Cerebellar nuclear complex (tissue), 1 donor: ENCODE measurements at places on chromosomes 5 and 9.

DNA sequence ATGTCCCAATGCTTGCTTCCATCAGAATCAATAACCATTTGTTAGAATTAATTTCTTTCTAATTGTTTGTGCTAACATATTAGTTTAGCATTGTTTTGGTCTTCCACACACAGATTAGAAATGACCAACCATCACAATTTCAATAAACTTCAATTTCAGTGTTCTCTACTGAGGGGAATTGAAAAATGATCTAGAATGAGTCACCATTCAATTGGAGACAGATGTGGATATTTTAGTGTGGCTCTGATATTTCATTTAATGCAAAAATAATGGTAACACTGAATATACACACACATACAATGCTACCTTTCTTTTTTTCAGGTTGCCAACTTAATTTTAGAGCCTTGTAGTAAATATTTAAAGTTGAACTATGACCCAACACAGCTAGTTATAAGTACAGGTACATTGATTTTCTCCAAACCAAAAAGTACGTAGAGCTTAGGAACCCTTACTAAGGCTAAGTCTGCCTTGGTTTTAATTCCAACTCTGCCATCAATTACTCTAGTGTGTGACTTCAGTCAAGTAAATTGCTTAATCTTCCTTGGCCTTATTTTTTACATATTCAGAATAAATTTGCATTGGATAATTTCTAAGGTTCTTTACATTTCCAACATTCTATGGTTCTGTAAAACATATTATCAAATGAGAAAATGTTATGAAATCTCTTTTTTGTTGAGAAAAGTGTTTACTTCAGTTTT lies 143.9 kb downstream of the DMRTA1 start:
- DNase-seq: no peak

DNA sequence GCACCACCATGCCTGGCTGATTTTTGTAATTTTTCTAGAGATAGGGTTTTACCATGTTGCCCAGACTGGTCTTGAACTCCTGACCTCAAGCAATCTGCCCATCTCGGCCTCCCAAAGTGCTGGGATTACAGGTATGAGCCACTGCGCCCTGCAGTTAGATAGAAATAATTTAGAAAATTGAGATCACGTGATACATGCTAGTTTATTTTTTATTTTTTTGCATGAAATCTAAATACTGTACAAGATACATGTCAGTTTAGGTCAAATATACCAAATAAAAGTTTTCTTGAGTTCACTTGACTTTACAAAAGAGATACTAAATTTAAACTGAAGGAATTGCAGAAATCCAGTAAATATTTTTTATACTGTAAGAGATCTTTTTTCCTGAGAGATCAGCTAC lies 304.2 kb downstream of the YTHDC2 start:
- no peak for DNase-seq

DNA sequence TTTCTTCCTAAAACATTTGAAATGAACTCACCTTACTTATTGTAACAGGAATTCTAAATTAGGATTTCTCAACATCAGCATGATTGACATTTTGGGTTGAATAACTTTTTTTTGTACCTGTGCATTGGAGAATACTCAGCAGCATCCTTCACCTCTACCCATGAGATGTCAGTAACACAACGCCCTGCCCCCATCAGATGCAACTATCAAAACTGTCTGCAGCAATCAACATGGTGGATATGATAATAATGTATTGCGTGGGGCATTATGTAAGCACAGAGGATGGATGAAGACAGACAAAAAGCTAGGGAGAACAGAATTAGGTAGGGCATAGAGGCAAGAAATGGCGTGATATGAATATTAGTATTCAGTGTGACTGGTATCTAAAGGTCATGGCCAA lies 94.1 kb downstream of the PLK2 start:
- no peak for DNase-seq

DNA sequence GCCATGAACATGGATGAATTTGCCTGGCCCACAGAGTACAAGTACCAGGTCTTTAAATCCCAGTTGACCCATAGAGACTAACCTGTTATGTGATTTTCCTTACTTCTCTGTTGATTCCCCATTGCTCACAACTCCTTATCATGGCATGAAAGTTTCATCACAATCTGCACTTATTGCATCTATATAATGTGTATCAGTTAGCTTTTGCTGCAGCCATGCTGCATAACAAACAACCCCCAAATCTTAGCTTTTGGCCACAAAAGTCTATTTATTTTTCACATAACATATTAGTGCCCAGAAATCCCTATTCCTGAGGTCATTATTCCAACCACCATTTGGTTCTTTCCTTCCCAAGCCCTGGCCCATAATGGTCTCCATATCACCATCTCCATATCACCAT lies 3.7 kb downstream of the GGTA1 start:
- DNase-seq: no peak

GRCh38 chr9:11755951-11756350 lies 937.2 kb upstream of the TYRP1 start:
- DNase-seq: no peak

DNA sequence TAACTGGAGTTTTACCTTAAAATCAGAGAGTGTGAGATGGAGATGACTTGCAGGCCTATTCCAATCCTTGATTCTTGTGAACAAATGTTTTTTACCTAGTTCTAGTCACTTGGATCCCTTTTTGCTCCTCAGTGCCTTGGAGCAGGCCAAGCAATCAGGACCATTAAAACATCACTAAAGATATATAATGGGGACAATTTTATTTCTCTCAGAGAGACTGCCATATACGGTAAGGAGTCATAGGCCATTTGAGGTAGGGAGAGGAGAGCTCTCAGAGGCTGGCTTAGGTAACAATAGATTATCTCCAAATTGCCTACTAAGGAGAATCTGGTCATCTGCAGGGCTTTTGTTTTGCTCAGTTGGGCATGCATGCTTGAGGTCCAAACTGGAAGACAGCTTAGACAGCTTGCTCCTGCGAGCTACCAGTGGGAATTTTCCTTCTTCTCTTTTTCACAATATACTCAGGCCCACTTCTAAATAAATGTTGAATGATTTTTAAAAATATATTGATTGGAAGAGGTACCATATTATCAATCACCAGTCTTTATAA lies 44.0 kb downstream of the FREM1 start:
- DNase-seq: no peak

GRCh38 chr9:116155698-116156039 lies 2.1 kb downstream of the PAPPA start:
- no peak for DNase-seq

DNA sequence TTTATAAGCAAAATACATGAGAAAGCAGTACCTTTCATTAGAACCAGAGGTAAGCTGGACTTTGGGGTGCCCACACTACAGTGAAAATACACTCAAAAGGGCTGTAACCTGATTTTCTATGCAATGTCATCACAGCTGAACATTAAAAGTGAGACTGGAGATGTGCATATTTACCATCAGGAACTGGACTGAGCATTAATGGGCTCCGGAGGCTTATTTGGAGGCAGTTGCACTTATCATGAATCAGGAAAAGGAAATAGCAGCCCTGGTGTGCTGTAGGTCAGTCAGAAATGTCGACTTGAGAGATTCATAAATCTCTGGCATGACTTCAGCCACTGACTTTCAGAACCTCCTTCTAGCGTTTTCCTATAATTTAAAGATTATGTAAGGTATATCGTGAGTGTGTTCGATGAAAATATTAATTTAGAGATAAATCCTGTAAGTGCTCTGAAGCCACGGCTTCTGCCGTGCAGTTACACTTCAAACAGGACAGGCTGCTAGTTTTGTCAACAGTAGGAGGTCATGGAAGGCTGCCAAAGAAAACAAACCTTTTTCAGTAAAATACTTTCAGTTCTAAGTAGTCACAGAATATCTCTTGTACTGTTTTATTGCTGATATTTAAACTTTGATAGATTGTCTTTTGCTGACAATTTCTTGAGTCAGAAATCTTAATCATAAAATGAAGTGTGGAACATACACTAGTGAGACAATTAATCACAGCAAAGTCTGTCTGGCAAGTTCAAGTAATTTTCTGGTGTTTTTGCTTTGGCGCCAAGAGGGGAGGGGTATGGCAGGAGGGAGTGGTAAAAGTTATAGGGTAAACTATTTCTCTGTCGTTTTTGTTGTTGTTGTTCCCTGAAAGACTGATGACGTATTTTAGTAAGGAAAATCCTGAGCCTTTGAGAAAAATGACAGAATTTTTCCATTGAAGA lies 939.7 kb downstream of the NR2F1-AS1 start:
- no peak for DNase-seq

DNA sequence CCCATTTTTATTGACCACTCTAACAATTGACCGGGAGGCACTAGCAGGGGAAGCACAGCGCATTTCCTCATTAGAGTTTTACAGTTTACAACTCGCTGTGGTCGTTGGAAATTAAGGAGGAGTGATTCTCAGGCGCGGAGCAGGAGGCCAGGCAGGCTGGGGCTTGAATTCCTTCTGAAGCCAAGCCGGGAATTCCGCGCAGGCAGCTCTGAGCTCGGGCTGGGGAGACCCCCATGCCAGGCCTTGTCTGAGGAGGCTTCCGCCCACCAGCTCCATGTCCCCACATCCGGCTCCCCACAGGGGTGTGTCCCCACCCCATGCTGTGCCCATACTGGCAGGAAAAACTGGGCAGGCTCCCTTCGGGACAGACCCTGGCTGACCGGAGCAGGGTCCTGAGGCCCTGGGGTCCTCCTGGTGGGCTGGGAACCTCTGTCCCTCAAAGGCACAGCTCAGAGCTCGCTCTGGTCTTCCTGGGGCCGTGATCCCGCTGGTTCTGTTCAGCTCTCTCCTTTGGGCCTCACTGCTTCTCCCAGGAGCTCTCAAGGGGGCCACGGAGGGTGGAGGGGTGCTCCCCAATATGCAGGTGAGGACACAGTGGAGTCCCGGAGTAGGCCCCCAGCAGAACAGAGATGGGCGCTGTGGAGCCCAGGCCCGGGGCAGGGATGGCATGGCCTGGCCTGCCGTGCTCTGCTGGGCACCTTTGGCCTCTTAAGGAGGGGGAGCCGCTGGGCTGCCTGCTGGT lies 1.3 kb upstream of the NRARP start:
- no peak for DNase-seq

DNA sequence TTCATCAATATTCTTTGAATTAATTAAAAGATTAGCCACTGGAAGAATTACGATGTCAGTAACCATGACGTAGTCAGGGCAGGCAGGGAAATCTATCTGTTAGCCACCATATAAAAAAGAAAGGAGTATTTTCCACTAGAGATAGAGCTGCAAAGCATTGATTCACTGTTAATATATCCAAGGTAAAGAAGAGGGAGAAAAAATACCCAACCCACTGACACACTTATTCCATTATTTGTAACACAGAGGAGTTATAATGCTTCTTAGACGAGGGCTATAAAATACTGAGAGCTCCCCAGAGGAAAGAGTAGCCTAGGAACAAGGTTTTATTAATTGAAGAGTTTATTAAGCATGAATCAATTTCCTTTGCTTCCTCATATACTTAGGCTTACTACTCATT lies 382.2 kb upstream of the CDH6 start:
- DNase-seq: no peak

GRCh38 chr5:8355981-8356380 lies 487.0 kb downstream of the MTRR start:
- DNase-seq: no peak

DNA sequence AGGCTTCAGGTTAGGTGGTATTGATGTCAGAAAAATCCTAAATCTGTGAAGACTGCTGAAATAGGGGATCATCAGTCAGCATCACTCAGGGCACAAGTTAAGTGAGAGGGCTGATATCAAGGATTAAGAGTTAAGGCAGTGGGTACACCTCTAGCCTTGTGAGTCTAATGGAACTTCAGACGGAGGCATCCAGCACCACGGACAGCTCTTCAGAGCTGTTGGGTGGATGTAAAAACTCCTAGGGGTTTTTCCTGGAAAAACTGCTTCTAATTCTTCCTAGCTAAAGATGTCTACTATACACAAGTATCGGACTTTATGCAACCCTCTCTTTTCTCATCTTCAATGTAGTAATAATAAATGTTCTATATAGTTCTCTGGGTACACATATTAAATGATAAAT lies 165.9 kb downstream of the SH3GL2 start:
- DNase-seq: no peak

- no peak for DNase-seq
Measured at GRCh38 chr9:90927496-90927895, 125.9 kb downstream of the SYK start.

GRCh38 chr5:179905161-179905560 lies 2.5 kb downstream of the TBC1D9B start:
- no peak for DNase-seq

GRCh38 chr9:3835393-3835792 lies 309.6 kb upstream of the RFX3 start:
- DNase-seq: no peak

DNA sequence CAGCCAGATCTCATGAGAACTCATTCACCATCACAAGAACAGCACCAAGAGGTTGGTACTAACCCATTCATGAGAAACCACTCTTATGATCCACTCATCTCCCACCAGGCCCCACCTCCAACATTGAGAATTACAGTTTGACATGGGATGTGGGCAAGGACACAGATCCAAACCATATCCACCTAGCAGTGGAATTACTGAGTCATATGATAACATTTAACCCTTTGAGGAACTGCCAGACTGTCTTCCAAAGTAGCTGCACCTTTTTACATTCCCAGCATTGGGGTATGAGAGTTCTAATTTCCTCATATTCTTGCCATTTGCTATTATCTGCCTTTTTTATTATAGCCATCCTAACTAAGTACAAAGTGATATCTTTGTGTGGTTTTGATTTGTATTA lies 51.9 kb downstream of the CTNNA1 start:
- DNase-seq: no peak

- DNase-seq: no peak
Measured at GRCh38 chr9:38690574-38690973, 29.4 kb downstream of the FAM240B start.

GRCh38 chr9:135486267-135487065 lies 6.9 kb downstream of the PPP1R26 start:
- DNase-seq: no peak
